ENCODE measurements at places on chromosomes 16 and 17. TPM values are rescaled to one million over a fixed set of nuclear protein-coding genes. Genes with fewer than 3 reads are reported as not detected.

Gene HOXB2
- 6.7 TPM for polyA plus RNA-seq

Gene GPT2
- 1.8 TPM for polyA plus RNA-seq

Gene NDRG4
- polyA plus RNA-seq: not detected

Gene PROCA1
- polyA plus RNA-seq: not detected

Gene RAMP2
- not detected for polyA plus RNA-seq

Gene GAST
- polyA plus RNA-seq: not detected

Gene GPR139
- not detected for polyA plus RNA-seq

Gene TSNAXIP1
- polyA plus RNA-seq: not detected

Gene SPNS3
- 0.59 TPM for polyA plus RNA-seq

Gene BCAS3
- 38.9 TPM for polyA plus RNA-seq

Gene TP53TG3
- not detected for polyA plus RNA-seq

Gene SUMO2
- 260 TPM for polyA plus RNA-seq

Gene UTS2R
- polyA plus RNA-seq: not detected
